Pulmonary artery endothelial cell (primary cell): ENCODE measurements at places on chromosomes 16 and 17. TPM values are rescaled to one million over a fixed set of nuclear protein-coding genes. Genes with fewer than 3 reads are reported as not detected.

CX3CL1 gene
- total RNA-seq, result 2.1 and 3.0 TPM in 2 replicates

USP10 gene
- 55.1 and 65.3 TPM in 2 replicates for total RNA-seq

PRSS36 gene
- 0.40 and 0.49 TPM in 2 replicates for total RNA-seq

KRTAP4-6 gene
- total RNA-seq, result not detected in 2 replicates

SLC5A11 gene
- total RNA-seq, result not detected in 2 replicates
